ENCODE measurements at places on chromosomes 13 and 19.
A peak's percentile ranks its signal among the peaks of the same experiment; 100 is the strongest.

GRCh38 chr19:54415208-54415900 lies at the start of gene TTYH1:
Gene TTYH1, plus strand, starts transcription at chr19:54415464. Its CDS starts 89 bp downstream, at chr19:54415553.
- DNase-seq, result no peak

DNA sequence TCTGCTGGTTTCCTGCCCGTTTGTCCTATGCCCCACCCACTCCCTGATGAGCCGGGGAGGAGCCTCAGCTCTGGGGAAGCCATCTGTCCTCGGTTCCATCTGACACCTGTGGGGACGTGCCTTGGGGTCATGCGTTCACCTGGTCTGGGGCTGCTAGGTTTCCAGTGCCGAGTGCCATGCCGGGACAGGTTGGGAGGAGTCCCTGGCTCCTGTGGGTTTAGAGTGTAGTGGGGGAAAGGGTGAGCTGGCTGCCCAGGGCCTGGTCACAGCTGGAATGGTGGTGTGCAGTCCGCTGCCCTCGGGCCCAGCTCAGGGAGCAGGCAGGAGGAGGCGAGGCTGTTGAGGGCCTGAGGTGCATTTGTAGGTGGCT lies 2.5 kb downstream of the KDM4B start:
- DNase-seq, result peak; percentile 70

DNA sequence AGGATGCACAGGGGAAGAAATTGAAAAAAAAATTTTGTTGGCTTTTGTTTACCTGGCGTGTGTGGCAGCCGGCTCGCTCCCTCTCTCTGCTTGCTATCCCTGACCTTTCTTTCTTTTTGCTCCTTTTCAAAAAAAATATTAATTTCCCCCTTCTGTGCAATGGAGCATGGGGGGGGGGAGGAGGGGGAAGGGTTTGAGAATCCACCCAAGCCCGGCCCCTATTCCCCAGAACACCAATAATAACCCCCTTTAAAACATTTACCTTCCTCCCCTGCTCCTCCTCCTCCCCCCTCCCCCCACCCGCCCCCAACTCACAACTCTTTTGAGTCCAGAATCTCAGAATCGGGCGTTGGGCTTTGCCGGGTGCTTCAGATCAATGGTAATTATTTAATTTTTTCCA lies 28.4 kb downstream of the NFIX start:
- peak; percentile 26 for DNase-seq

- no peak for DNase-seq
These were observed 52.5 kb upstream of the PTPRS start for GRCh38 chr19:5393088-5393487.

DNA sequence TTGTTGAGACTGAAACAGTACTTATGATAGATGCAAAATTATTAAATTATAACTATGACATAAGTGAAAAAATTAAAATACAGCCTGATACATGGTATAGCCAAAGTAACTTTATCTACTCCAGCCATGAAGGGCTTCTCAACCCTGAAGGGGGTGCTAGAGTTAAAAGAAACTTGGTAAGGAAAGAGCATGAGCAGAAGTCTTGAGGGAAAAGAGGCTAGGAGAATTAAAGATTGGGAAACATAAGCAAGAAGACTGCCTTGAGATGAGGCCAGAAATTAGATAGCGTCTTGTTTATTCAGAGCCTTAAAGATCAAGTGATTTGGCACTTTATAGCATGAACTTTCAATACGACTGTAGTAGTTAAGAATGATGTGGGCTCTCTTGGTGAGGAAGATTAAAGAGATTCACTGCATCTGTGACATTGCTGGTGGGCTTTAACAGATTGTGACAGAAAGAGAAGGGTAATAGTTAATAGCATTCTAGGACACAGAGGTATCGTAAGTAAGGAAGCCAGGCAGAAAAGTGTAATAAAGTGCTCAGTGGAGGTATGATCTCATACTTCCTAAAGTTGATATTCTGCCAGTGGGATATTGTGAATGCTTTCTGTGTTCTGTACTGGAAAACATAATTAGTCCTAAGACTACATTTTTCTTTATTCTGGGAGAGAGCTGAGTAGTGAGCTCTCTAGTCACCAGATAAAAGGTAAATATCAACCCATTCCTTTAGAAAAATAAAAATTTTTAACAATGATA lies 385.4 kb upstream of the PRR20A start:
- peak; percentile 21 for DNase-seq

- DNase-seq, result no peak
These were observed 3.5 kb upstream of the INSR start for GRCh38 chr19:7297742-7298141.

- peak; percentile 93 for DNase-seq
These were observed 744 bp upstream of the POU2F2 start for GRCh38 chr19:42132851-42133528.
